ENCODE measurements at places on chromosomes 6 and 20. TPM values are rescaled to one million over a fixed set of nuclear protein-coding genes. Genes with fewer than 3 reads are reported as not detected.
A peak's percentile ranks its signal among the peaks of the same experiment; 100 is the strongest.

GRCh38 chr6:127522714-127523113 is 3.6 kb upstream of the MTCL3 start:
- DNase-seq: no peak

DNA sequence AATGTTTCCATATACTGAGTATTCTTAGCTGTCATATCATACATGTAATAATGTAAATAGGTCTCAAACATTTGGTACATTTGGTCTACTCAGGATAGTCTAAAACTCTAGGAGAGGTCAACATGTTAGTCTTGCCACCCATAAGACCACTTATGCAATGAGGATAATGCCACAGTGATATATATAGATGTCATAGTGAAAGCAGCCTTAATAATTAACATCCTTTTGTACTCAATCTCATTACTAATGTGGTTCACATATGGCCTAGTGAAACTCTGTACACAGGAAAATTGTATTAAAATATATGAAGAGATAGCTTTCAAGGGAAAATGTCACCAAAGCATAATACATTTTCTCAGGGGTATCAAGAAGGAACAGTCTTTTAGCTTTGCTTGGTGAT is 577.9 kb downstream of the TFAP2B start:
- DNase-seq: no peak

DNA sequence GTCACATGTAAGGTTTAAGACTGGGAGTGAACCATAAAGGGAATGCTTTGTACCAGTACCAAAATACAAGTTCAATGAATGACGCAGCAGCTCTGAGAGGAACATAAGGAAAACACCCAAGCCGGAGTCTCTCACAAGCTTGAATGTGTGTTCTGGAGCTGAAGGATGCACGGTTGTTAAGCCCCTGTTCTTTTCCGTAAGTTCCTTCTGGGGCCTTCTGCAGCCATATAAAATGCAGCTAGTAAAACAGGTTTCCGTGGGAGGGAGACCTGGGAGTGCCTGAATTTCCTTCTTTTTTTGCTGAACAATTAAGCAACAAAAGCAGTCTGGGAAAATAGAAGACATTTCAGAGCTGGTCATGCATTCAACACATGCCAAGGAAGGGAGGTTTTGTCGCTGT is 73.2 kb upstream of the JAG1 start:
- no peak for DNase-seq

- no peak for DNase-seq
These were observed 103.8 kb upstream of the FLRT3 start for GRCh38 chr20:14441201-14441600.

DNA sequence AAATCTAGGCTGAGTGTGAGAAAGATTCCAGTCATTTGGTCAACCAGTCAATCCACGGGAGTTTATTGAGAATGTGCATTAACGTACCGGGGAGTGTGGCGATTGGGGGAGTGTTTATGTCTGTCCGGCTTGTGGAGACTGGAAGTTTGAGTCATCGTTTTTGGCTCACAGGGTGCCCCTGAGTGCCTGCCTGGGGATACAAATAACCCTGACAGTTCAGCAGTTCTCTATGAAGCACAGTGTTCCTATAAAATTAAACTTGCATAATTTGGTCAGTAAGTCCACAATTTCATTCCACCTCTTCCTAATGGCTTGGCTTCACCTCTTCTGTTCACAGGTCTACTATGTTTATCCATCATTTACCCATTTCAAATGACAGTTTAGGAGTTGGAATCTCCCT is 72.6 kb upstream of the PLEKHG1 start:
- DNase-seq: no peak

DNA sequence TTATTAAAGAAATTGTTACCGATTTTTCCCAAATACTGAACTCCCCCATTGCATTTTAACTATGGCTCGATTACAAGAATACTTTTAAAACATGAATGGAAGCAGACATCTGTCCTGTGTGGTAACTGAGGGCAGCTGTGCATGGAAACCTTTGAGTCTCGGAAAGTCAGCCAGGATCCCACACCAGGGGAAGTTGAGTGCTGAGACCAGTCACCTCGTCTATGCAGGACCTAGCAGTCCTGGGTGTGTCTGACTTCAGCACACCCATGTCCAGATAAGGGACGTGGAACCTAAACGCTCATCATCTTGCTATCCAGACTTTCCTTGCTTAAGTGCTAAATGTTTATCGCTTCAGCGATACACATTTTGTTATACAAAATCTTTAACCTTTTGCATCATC is 6.1 kb downstream of the RIN2 start:
- DNase-seq: no peak

DNA sequence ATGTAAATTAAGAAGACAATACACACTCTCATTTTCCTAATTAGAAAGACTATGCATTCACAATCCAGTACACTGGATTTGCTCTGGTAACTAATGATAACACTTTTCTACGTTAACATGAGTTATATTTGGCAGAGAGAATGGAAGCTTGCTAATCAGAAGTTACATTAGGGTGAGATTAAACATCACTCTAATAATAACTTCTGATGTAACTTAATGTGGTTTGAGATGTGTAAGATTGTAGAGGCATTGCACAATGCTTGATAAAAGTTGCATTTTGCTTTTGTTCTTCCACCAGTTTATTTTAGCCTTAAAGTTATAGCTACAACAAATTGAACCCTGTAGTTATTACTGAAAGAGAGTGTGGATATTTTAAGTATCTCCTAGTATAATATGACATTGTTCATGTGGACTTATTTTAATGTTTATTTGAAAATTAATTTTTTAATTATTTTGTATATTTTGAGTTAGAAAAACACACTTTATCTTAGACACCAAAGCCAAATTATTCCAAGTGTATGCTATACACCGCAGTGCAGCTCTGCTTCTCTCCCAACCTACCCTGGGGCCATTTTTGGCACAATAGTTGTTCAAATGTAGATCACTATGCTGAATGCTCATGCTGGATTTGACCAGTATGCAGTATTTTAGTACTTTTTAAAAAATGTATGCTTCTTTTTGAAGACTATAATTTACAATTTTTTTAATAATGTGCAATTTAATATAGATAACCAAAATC is 143.2 kb downstream of the SLC16A10 start:
- peak; percentile 29 for DNase-seq

DNA sequence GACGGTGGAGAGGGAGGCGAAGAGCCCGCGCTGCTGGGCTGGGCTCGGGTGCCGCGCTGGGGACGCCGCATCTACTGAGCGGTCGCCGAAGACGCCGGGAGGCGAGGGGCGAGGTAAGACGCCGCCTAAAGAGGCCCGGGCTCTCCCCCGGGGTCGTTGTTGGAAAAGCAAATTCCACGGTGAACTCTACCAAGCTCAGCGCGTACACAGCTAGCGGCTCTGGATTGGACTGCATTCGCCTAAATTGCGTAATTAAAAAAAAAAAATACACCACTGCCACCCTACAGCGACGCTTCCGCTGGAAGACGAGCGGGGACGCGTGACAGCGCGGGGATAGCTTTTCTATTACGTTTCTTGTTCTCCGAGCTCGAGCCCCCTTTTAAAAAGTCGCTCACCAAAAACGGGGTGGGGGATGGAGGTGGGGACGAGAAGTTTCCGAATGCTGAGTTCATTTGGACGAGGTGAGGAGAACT is 92.0 kb upstream of the PRDM1 start:
- peak; percentile 49 for DNase-seq

- no peak for DNase-seq
These were observed 1348.2 kb upstream of the GJE1 start for GRCh38 chr6:140784573-140784972.

- DNase-seq: peak; percentile 56
These were observed 6.4 kb downstream of the CD2AP start for GRCh38 chr6:47483853-47484546.

- no peak for DNase-seq
These were observed 46.7 kb downstream of the SERAC1 start for GRCh38 chr6:158121335-158121734.

- no peak for DNase-seq
These were observed 24.7 kb downstream of the POFUT1 start for GRCh38 chr20:32232326-32232886.

HSPA12B gene
- not detected for total RNA-seq

HAO1 gene
- not detected for total RNA-seq

ZNF831 gene
- not detected for total RNA-seq

MTFR2 gene
- 17.1 TPM for total RNA-seq

HSPA1L gene
- total RNA-seq: 0.68 TPM

TSPO2 gene
- not detected for total RNA-seq

DUSP15 gene
- not detected for total RNA-seq
